H4 (cell line): ENCODE measurements at places on chromosomes 1 and 21. TPM values are rescaled to one million over a fixed set of nuclear protein-coding genes. Genes with fewer than 3 reads are reported as not detected.
A peak's percentile ranks its signal among the peaks of the same experiment; 100 is the strongest.

- no peak for DNase-seq
Measured at GRCh38 chr1:182238421-182238820, 153.2 kb downstream of the GLUL start.

DNA sequence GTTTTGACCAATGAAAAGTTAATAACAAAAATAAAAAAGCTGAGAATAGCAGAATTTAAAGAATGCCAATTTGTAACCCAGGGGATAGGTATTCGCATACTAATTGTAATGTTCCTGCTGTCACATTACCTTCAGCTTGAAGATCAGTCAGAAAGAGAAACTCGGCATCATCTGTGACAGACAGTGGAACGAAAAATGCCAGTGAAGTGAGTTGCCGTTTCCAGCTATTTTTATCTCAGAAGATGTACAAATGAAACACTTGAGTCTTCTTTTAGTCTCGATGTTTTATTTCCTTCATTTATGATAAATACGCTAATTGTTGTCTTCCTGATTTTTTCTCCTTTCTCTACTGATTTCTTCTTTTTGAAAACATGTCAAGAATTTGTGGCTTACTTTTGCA is 26.1 kb downstream of the RGS21 start:
- DNase-seq = no peak

DNA sequence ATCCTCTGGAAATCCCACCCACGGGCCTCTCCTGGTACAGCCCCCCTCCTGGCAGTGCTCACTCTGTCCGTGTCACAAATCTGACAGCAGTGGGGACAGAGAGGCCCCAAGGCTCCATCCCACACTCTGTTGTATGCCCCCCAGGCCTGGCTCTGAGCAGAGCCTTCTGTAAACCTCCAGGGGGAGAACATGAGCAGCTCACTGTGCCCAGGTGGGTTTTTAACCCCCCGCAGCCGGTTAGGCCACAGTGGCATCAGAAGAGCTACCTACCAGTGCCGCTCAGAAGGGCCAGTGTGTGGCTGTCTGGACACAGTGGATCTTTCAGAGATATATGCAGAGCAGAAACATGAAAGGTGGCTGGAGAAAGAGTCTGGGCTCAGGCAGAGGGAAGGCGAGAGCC is 12.0 kb upstream of the GPR153 start:
- DNase-seq = no peak

- DNase-seq = no peak
Measured at GRCh38 chr1:6935911-6936690, 150.8 kb downstream of the CAMTA1 start.

GRCh38 chr1:109256971-109257681 is 7.8 kb downstream of the CELSR2 start:
- DNase-seq = no peak

DNA sequence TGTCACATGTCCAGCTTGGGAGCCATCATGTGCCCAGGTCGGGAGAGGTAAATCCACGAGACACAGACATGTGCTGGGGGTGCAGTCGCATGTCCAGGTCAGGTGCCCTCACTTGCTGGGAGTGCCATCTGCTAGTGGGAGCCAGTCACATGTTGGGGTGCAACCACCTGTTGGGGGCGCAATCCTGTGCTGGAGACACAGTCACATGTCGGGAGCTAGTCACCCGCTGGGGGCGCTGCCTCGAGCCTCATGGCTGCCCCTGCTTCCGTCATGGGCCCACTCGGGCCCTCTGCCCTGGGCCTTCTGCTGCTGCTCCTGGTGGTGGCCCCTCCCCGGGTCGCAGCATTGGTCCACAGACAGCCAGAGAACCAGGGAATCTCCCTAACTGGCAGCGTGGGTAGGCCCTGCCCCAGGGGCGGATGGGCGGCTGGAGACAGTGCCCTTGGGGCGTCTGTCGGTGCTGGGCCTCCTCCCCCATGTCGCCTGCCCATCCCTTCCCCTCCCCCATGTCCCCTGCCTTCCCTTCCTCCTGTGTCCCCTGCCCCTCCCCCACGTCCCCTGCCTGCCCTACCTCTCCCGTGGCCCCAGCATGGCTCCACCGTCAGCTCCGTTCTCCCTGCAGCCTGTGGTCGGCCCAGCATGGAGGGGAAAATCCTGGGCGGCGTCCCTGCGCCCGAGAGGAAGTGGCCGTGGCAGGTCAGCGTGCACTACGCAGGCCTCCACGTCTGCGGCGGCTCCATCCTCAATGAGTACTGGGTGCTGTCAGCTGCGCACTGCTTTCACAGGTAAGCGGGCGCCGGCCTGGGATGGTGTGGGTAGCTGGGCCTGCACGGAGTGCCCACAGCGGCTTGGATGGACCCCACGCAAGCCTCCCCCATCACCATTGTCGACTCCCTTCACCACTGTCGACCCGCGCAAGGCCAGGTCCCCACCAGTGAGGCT is at the start of gene PRSS38:
Gene PRSS38, plus strand, starts transcription at position 208 of the 942 bp plus-strand sequence. Its CDS starts 42 bp downstream, at position 250.
- DNase-seq = no peak

DNA sequence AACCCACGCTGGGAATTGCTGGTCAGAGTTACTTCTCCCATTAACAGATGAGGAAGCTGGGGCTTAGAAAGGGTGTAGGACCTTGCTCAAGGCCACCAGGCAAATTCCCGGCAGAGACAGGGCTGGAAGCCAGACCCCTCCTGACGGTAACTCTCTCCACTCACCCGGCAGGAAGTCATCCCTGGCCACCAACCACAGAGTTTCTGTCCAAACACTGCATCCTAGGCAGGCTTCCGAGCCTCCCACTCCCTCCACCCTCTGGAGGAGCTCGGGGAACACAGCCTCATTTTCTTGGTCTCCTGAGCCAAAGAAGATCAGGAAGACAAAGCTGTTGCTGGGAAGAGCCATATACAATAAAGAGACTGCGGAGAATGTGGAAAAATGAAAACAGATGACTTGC is 25.0 kb upstream of the ZNF436 start:
- peak; percentile 87 for DNase-seq

DNA sequence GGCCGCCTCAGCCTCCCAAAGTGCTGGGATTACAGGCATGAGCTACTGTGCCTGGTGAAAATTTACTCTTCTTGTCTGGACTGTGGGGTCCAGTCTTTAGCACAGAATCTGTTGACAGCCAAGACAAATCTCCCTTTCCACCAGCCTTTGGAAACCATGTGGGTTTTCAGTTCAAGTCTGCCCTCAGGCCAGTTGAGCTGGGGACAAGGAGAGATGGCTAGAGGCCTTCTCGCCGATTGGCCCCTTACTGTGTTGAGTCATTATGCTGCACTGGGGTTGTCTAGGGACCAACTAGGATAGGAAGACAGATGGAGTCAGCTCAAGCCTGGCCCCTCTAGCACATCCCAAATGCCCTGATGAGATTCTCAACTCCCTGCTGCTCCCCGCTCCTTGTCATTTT is 8.6 kb upstream of the NKAIN1 start:
- no peak for DNase-seq

CHAF1B gene
- 12.4 and 19.2 TPM in 2 replicates for total RNA-seq

TDRD10 gene
- total RNA-seq = not detected in 2 replicates

PHGDH gene
- total RNA-seq = 338 and 346 TPM in 2 replicates

FNDC5 gene
- 0.12 and 0.15 TPM in 2 replicates for total RNA-seq
